ENCODE measurements at places on chromosomes 3 and 15.

DNA sequence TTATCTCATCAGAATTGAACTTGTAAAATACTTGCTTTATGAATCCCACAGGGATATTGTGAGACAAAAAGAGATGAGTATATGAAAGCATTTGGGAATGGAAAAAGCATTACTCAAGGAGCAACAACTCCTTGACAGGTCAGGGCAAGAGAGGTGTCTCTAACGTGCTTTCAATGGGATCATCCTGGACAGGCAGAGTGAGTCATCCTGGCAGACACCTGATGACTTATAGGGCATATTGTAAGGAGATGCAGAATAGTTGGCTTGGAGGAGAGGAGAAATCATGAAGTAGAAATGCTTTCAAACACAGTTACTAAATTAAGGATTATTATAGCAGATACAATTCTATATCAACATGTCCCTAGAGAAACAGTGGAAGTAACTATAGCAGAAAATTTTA is 71.9 kb upstream of the THSD4 start:
- DNase-seq = no peak

DNA sequence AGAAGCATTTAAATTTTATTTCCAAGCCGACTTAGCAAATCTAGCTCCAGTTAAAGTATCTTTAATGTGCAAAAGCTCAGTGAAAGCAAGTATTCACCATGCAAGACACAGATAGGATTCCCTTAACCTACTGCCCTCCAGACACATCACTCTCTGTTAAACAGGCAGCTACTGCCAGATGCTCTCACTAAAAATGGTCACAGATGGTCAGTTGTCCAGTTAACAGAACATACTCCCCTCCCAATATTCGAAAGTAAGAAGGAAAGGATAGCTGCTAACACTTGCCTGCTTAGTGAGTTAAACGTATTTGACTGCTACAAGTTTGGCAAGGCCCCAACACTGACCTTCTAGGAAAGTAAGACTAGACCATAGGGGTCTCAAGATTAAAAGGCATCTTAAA is 73.7 kb downstream of the PRTG start:
- DNase-seq = no peak

GRCh38 chr15:84681831-84682230 is 23.8 kb upstream of the NMB start:
- peak; percentile 68 for DNase-seq

DNA sequence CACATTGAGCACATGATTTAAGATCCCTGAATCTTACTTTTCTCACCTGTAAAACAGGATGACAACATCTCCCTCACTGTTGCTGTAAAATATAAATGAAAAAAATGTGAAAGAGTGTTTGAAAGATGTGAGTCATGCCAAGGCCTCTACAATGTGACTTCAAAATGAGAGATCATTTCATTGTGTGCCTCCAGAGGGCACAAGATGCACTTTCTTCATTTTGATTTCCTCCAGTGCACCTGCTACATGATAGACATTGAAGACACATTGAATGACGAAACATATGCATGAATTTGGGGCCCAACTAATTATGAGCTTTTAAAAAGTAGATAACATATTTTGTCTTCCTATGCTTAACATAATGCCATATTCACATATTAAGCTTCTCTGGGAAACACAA is 170.3 kb downstream of the MOBP start:
- DNase-seq = no peak

DNA sequence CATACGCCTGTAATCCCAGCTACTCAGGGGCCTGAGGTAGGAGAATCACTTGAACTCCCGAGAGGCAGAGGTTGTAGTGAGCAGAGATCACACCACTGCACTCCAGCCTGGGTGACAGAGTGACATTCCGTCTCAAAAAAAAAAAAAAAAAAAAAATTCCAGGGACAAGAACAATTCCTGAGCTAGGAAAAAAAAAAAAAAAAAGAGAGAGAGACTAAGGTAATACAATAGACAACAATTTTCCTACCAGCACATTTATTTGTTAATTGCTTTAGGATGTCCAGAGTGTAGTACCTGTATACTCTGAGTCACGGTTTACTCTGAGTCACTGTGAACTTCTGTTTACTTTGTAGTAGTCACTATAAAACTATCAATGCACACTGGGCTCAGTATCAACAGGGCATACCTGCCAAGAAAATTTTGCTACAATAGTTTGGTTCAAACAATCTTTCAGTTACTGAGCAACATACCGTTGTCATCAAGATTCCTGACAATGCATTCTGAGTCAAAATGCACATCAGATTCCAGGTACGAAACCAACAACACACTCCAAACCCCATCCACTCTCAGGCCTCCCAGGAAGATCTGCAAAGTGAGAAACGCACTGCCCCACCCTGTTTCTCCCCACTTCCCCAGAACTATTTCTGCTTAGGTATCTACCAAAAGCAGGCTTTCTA is 28.3 kb downstream of the IGF2BP2 start:
- DNase-seq = no peak

DNA sequence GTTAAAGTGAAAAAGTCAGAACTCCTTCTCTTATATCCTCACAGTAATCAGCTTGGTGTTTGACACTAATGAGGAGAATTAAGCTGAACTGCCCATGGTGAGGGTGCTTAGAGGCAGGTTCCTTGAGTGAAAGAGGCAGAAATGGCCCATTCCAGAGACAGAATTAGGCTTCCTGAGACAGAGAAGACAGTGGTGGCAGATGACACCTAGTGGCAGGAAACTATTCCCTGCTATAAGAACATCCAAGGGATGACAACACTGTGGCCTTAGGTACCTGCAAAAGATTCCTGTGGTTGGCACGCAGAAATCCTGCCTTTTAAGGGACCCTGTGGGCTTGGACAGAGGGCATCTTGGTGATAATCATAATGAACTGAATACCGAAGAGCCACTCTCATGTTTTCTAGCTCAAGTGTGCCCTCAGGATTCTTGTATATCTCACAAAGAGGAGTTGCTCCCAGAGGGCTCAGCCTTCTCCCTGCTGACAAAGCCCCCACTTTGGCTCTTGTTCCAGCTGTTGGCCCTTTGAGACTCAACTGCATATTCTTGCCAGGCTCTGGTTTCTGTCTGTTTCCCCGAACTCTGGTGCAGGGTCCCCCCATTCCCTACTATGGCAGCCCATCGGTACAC is 56.0 kb downstream of the KBTBD12 start:
- DNase-seq = no peak

- no peak for DNase-seq
Measured at GRCh38 chr15:29631076-29632070, 190.9 kb downstream of the TJP1 start.

- peak; percentile 22 for DNase-seq
Measured at GRCh38 chr15:75836959-75837334, 6.3 kb upstream of the UBE2Q2 start.

GRCh38 chr3:129402616-129403015 is 25.8 kb downstream of the EFCAB12 start:
- DNase-seq = no peak

- peak; percentile 1 for DNase-seq
Measured at GRCh38 chr3:108862865-108863798, 40.5 kb downstream of the TRAT1 start.

DNA sequence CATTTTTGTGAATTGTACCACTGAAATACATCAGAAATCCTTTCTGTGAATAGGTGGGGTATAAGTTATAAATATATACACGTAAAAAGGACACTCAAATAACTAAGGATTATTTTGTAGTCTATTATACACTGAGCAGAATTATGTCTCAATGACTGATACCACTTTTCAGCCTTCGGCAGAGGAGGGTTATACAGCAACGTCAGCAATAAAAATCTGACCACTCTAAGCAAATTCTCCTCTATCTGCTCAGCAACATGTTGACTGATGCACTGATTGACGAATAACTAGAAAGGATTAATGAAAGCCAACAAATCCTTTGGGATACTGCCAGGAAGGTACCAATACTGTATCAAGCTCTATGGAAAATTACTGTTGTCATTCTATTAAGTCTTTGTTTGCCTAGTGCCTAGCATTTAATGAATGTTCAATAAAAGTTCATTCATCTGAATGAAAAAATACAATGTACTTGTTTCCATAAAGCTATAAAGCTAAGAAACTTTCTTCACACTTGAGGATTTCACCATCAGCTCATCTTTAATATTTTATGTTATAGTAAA is 5.2 kb downstream of the ARPP19 start:
- no peak for DNase-seq

GRCh38 chr3:148211725-148212124 is 486.0 kb upstream of the AGTR1 start:
- DNase-seq = no peak

- DNase-seq = no peak
Measured at GRCh38 chr15:25089577-25089976, 134.8 kb downstream of the SNRPN start.

- no peak for DNase-seq
Measured at GRCh38 chr3:49732597-49732996, 8.8 kb upstream of the GMPPB start.

DNA sequence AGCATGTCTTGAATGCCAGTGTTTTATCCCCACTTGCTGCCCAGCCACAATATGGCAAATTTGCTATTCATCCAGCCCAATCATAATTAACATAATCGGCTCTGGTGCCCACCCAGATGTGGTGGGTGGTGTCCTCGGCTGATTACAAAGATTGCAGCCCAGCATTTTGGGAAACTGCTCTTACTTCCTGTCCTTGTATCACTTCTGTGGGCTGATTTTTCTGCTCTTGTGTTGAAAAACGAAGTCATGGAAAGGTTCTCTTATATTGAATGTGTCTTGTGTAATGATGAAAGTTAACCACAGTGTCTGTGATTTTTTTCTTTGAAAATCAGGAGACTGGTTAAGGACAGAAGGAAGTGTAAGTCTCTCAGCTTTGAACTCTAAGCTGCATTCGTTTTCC is 141.7 kb downstream of the CACNA2D3 start:
- DNase-seq = no peak

DNA sequence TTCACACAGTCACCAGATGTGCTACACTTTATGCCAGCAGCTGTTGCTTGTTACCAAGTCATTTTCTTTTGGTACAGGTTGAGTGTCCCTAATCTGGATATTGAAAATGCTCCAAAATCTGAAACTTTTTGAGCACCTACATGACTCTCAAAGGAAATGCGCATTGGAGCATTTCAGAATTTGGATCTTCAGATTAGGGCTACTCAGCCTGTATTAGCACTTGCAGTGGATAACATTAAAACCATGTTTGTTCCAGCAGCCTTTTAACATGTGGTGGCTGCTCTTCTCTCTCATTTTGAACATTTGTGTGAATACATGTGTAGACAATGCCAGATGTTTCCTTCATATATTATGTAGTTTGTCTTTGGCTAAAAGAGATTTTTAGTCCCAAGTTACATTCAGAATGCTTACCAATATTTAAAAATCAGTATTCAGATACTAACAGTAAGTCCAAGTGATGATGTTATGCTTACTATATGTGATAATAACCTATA is 230.9 kb upstream of the UBE2E1 start:
- no peak for DNase-seq

GRCh38 chr3:65935724-65936123 is 103.0 kb downstream of the MAGI1 start:
- no peak for DNase-seq

DNA sequence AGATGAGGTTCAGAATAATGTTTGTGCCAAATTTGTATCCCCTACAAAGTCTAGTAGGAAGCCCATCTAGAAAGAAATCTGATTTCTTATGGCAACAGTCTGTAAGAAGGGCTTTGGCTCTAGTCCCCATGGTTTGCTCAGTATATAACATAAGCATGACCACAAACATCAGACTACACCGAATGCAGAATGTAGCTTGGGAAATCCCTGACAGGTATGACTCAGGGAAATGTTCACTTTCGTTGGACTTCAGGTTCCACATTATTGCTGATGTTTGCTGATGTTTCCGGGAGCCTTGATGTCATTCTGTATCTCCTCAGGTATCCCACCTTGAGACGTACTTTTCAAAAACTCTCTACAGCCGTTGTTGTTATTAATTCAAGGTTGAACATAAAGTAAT is 304.4 kb upstream of the TGFBR2 start:
- no peak for DNase-seq

DNA sequence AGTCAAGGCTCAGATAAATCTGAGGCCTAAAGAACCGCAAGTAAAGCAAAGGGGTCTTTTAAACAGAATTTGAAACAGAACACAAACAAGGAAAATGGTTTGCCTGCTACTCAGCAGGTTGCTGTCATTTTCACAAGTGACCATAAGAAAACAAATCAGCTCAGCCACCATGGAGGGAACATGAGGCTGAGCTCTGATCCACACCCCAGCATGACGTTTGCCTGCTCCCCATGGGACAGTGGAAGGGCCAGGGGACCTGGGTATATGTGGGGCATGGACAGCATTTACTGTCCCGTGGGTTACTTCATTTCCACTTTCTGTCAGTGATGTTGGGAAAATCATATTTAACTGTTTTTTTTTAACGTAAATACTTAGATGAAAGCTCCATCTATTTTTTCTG is 371.2 kb downstream of the LRTM1 start:
- DNase-seq = no peak

Data from stimulated activated naive CD4-positive, alpha-beta T cell treated with Interleukin-2 at 50 U/mL for 16 hours (primary cell).